Smooth muscle cell of the coronary artery (primary cell): ENCODE measurements at places on chromosomes 11 and 22. TPM values are rescaled to one million over a fixed set of nuclear protein-coding genes. Genes with fewer than 3 reads are reported as not detected.

Gene GAL3ST3
- 0.38 TPM in 1 of 2 replicates, not detected in the other for total RNA-seq

Gene KRTAP5-9
- not detected in 2 replicates for total RNA-seq

Gene LRRC4C
- total RNA-seq = under 0.01 and 0.38 TPM in 2 replicates

Gene IRAG1
- 3.6 and 4.8 TPM in 2 replicates for total RNA-seq

Gene GAB4
- total RNA-seq = not detected in 2 replicates

Gene EEF1G
- total RNA-seq = 1,294 and 1,609 TPM in 2 replicates

Gene TBC1D10A
- total RNA-seq = 6.9 and 11.8 TPM in 2 replicates

Gene PRR33
- not detected in 2 replicates for total RNA-seq

Gene ZP1
- total RNA-seq = 0.12 TPM in 1 of 2 replicates, not detected in the other
